ENCODE measurements at places on chromosomes 6 and 20.

DNA sequence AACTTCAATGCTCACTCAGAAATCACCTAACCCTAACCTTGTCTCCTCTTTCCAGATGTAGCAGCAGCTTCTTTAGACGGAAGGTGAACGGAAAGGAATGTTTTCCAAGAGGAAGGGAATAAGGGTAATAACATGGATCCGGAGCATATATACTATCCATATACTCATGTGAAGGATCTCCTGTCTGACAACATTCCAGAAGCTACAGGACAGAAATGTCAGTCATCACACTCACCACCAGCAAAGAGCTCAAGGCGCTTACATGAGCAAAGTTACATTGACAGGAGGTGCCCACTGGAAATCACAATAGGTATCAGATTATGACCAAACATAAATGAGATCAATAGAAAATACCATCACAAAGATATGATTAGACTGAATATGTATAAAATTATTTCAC lies 122.1 kb upstream of the CCDC28A start:
- no peak for DNase-seq

- no peak for DNase-seq
These were observed 428.6 kb upstream of the GJE1 start for GRCh38 chr6:141704151-141704550.

DNA sequence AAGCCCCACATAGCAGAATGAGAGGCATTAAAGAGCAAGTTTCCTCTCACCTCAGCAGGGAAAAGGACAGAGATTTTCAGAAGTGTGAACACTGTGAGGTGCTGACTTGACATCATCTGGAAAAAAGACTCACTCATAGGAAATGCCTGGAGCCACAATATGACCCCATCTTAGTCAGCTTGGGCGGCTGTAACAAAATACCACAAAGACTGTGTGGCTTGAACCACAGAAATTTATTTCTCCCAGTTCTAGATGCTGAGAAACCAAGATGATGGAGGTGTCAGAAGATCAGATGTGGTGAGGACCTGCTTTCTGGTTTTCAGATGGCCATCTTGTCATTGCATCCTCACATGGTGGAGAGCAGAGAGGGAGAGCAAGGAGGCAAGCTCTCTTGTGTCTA lies 253.1 kb downstream of the ADGB start:
- DNase-seq = no peak

- DNase-seq = no peak
These were observed 165.1 kb upstream of the TNFAIP3 start for GRCh38 chr6:137701942-137702341.

DNA sequence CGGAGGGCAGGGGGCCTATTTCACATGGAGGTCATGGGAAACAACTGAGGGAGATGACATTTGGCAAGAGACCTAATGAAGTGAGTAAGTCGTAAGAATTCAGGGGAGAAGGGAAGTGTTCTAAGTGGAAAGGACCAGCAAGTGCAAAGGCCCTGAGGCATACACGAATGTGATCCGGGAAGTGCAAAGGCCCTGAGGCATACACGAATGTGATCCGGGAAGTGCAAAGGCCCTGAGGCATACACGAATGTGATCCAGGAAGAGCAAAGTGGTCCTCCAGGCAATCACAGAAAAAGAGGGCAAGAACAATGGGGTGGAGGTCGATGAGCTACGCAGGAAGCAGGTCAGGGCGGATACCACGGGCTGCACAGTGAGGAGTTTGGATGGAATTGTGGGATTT lies 24.2 kb upstream of the EXOC2 start:
- no peak for DNase-seq

GRCh38 chr6:160043784-160044183 lies 74.9 kb downstream of the IGF2R start:
- DNase-seq = no peak

DNA sequence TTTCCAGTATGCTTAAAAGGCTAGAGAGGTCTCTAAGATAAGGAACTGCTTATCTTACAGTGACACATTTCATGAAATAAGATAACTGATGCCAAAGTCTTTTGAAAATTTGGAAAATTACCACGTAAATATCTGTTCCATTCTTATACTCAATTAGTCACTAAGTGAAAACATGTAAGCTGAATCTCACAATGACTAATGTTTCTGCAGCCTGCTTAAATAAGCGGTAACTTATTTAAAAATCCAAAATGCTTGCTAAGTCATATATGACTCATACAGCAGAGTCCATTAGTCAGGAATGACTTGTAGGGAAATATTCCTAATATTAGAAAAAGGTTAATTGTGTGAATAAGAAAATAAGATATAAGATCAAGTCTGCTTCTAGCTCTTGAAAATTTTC lies 27.8 kb upstream of the LGSN start:
- no peak for DNase-seq

- no peak for DNase-seq
These were observed 66.7 kb downstream of the SMOC2 start for GRCh38 chr6:168507730-168508129.

GRCh38 chr20:57059055-57059596 lies 207.3 kb downstream of the BMP7 start:
- no peak for DNase-seq

- no peak for DNase-seq
These were observed 15.7 kb downstream of the ATG5 start for GRCh38 chr6:106309766-106310373.

- no peak for DNase-seq
These were observed 100.1 kb upstream of the INSM1 start for GRCh38 chr20:20267685-20268370.

DNA sequence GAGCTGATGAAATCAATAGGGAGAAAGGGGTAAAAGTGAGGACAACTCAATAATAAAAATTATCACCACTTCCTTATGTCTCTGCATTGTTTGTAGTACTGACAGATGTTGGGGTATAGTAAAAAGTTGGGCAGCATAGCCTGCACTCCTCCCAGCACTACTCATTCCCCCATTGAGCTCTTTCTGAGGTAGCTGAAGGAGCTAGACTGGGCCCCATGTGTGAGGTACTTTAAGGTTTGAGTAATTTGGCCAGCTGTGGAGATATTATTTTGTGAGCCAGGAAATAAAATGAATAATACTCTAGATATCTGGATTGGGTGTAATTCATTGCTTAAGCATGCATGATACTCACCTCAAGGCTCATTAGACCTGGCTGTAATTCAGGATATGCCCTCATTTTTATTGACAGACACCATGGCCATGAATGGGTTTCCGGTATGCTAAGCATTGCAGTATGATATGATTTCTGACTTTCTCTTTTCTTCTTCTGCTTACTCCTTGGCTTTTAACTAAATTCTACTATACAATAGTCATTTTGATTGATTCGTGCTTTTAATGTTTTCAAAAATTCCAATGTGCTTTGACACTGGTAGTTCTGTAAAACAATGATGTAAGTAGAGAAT lies 283.9 kb upstream of the RIMS1 start:
- no peak for DNase-seq

- DNase-seq = no peak
These were observed 56.3 kb upstream of the EMILIN3 start for GRCh38 chr20:41422953-41423352.

DNA sequence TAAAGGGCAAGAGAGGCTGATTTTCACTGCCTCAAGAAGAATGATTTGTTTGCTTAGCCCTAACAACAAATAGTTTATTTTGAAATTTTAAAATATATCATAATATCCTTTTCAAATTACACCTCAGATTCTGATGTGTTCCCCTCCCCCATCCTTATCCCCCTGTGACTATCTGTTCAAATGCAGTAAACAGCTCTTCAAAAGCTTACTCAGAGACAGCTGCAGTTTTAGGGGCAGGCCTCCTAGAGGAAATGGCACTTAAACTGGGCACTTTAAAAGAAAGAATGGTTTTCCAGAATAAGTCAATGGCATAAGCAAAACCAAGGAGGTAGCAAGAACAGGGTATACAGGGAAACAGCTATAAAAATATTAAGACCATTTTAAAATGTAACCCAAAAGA lies 118.6 kb upstream of the UST start:
- DNase-seq = no peak

- no peak for DNase-seq
These were observed 66.2 kb upstream of the TMEM30A start for GRCh38 chr6:75350808-75351207.

DNA sequence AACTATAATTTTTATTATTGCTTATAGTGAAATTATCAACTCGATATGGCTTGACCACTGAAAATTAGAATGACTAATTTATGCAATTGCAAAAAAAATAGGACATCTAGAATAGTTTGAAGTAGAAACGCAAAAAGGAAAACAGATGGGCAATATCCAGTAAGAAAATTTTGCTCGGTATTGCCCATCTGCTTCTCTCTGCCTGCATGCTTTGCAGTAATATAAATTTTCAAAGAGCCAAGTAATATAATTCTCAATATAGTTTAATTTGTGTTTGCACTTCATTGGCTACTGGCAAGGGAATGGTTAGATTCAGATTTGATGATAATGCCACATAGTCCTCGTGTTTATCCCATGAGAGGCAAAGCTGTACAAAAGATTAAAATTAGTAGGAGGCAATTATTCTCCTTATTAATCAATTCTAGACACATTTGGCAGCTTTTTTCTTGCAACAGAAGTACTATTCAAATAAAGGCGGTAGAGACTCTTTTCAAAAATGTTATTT lies 27.3 kb upstream of the LAMA2 start:
- no peak for DNase-seq

DNA sequence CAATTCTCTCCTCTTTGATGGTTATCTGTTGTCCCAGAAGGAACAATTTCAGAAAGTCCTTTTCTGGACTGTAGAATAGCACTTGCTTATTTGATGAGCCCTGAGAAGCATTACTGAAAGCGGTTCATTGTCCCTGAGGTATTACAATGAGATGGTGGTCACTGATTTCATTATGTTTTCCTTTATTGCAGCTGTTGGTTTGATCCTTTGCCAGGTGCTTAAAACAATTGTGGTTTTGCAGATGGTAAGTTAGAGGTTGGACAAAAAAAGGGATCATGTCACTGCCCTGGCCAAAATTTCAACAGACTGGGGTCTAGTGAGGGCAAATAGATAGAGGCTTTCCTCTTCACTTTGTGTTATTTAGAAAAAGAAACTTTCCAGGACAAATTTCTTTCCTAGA lies 61.9 kb downstream of the ESR1 start:
- DNase-seq = no peak

DNA sequence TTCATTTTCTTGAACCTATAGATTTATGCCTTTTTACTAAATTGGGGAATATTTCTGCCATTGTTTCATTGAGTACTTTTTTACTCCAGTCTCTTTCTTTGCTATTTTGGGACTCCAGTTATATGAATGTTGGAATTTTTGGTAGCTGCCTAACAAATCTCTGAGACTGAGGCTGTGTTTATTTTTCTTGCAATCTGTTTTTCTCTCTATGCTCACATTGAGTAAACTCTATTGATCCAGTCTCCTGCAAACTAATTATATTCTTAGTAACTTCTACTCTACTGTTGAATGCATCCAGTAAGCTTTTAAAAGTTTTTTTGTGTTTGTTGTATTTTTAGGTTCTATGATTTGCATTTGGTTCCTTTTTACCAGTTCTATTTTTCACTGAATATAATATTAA lies 903.4 kb upstream of the GJE1 start:
- DNase-seq = no peak

DNA sequence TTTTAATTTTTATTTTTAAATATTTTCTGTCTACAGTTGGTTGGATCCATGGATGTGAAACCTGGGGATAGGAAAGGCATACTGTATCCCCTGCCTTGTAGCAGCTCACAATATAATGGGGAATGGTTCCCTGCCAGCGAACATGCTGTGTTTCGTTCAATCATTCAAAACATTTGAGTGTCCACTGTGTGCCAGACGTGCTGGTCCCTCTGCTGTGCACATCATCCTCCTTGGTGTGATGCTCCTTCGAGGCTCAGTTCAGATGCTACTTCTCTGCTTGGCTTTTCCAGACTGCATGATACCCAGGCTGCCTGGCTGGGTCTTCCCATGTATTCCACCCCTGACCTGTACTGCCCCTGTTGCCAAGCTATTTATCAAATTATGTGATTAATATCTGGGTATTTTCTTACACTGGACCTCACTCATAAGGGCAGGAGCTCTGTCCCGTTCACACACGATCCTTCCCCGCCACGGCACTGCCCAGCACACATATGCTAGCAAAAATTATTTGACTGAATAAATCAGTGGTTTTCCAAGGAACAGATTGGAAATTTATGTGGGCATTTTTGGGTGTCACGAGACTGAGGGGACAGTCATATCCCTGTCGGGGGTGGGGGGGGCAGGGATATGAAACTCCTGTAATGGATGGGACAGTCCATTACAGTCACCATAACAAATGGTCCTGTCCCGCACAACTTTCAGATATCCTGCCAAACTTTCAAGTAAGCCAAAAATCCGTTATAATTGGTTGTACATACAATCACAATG lies 4.9 kb downstream of the SDCBP2 start:
- DNase-seq = no peak

DNA sequence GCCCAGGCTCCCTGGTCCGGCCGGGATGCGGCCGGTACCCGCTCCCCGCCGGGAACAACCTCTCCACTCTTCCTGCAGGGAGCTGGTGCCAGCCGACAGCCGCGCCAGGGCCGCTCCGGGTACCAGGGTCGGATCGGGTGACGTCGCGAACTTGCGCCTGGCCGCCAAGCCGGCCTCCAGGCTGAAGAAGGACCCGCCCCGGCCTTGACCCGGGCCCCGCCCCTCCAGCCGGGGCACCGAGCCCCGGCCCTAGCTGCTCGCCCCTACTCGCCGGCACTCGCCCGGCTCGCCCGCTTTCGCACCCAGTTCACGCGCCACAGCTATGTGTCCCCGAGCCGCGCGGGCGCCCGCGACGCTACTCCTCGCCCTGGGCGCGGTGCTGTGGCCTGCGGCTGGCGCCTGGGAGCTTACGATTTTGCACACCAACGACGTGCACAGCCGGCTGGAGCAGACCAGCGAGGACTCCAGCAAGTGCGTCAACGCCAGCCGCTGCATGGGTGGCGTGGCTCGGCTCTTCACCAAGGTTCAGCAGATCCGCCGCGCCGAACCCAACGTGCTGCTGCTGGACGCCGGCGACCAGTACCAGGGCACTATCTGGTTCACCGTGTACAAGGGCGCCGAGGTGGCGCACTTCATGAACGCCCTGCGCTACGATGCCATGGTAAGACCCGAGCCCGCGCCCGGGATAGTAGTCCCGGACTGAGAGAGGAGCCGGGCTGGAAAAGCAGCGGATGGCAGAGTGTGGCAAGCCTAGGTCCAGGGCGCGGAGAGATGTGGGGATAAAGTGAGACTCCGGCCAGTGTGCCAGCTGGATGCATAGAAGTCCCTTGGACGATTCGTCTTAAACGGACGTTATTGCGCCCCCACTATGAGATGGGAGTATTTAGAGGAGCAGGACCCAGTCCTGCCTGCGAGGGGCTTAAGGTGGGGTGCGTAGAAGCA lies at the start of gene NT5E:
Gene NT5E, plus strand, starts transcription at position 266 of the 942 bp plus-strand sequence. Its CDS starts 57 bp downstream, at position 323.
- no peak for DNase-seq

Measured in left renal pelvis (tissue), 4 donors.